Lower leg skin (tissue), 4 donors: ENCODE measurements at places on chromosomes 13 and 19. TPM values are rescaled to one million over a fixed set of nuclear protein-coding genes. Genes with fewer than 3 reads are reported as not detected.

DNA sequence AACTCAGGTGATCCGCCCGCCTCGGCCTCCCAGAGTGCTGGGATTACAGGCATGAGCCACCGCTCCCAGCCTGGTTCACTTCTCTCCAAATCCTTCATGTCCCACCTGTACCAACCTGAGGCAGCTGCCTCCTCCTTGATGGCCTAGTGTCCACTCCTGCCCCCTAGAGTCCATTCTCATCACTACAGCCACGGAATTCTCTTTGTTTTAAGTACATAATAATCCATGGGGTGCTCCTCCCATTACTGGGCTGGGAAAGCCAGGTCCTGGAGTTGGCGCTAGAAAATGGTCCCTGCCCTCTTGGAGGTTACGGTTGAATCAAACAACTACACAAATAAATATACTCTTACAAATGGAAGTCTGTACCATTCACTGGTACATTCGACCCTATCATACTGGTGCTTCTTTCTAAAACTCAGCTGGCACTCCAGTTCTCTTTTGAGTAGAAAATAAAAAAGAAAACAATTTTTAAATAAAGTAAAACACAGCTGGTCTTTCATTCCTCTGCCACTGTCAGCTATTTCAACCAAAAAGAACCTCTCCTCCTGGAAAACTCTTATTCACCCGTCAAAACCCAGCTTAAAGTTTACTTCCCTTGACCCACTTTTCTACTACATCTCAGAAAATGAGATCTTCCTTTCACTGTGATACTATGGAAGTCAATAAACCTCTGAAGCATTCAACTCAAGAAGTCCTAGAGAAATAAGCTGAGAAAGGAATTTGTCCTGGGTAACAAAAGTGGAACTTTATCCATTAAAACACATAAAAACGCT is 22.4 kb upstream of the ARHGEF18 start:
- DNase-seq = no peak

- DNase-seq = no peak
These were observed 57.1 kb upstream of the RANBP3 start for GRCh38 chr19:6035026-6035425.

NLRP7 gene
- not detected for total RNA-seq

GRCh38 chr19:2055931-2056836 is 5.1 kb upstream of the MKNK2 start:
- peak; percentile 68 for DNase-seq

GRCh38 chr13:68719815-68720214 is 1387.8 kb upstream of the ATXN8OS start:
- DNase-seq = no peak

DNA sequence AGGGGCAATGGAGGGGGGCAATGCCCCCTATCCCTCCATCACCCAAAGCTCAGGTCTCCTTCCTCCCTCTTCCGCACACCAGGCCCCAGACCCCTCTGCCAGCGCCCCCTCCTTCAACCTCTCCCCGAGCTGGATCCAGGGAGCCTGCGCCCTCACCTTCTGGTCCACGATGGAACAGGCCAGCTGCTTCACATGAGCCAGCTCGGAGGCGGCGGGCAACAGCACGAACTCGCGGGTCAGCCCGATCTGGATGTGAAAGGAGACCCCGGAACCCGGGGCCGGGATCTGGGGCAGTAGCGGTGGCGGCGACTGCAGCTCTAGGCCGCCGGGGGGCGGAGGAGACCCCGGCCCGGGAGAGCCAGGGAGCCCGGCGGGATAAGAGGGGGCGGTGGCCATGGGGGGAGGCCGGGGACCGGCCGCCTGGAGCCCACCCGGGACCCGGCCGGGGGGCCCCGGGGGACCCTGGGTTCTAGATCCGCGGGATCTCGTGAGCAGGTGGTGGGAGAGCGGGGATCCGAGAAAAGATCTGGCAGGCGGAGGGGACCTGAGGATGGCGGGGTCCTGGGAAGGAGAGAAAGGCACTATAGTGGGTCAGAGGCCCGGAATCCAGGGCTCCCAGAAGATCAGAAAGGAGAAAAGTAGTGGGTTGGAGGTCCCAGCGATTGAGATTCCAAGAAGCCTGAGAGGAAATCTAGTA is 791 bp downstream of the PRKD2 start:
- no peak for DNase-seq

SMAD9 gene
- total RNA-seq = 2.6 TPM

DNA sequence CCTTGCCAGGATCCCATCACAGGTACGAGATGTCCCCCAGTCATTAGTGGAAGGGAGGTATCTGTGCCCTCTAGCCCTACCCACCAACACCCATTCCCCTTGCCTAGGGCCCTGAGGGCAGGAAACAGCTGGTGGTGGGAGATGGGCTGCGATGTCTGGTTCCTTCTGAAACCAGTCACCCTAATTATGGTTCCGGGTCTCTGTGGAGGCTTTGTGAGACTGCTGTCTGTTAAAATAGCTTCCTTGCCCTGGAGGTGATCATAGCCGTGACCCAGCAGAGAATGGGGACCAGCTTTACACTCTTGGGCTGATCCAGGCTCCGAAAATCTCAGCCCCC is 5.5 kb downstream of the ALDH16A1 start:
- no peak for DNase-seq

- DNase-seq = no peak
These were observed 15.2 kb downstream of the SAE1 start for GRCh38 chr19:47145639-47146486.

NFIX gene
- 177 TPM for total RNA-seq

DNA sequence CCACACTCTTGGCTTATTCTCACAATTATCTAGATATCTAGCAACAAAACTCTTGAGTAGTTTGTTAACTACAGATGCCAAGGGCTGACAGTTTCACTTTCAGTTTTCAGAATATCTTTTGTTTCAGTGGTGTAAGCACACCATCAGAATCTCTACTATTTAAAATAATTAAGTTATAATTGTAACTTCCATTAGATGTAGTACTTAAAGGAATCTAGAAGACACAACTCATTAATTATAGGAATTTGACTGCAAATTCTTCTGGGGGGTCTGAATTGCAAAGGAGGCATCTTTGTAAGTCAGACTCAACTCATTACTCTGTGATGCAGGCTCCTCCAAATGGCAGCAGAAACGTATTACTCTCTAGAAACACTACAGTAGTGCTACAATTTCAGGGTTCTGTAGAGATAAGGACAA is 44.9 kb upstream of the USPL1 start:
- no peak for DNase-seq

- no peak for DNase-seq
These were observed 5.5 kb upstream of the SERTM1 start for GRCh38 chr13:36668316-36668715.

DNA sequence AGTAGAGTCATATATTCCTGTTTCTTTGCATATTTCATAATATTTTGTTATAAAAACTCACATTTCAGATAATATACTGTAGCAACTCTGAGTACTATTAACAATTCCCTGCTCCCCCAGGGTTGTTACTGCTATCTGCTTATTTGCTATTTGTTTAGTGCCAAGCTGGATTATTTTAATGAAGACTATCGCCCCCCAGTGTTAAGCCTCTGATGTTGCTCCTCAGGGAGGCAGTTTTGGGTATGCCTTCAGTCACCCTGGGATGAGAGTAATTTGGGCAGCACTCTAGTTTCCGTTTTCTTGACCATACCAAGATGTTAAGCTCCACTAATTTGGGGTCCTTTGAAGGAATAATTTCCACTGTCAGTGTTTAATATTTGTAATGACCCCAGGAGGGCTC is 46.0 kb downstream of the MICU2 start:
- no peak for DNase-seq

DNA sequence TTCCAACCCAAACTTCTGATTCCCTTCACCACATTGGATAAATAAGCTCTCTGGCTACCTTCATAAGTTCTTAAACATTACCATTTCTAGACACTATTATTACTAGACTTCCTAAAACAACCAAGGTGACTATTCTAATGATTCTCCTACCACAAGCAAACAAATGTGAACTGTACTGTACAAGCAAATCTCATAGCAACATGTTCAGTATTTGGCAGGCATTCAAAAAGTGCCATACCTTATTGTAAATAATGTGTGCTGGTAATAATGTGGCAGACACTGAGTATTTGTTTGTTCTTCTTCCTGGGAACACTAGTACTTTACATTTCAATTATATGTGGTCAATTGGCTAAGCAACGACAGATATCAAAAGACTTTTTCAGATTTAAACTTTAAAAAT is 986.0 kb upstream of the SPRY2 start:
- DNase-seq = no peak

DNA sequence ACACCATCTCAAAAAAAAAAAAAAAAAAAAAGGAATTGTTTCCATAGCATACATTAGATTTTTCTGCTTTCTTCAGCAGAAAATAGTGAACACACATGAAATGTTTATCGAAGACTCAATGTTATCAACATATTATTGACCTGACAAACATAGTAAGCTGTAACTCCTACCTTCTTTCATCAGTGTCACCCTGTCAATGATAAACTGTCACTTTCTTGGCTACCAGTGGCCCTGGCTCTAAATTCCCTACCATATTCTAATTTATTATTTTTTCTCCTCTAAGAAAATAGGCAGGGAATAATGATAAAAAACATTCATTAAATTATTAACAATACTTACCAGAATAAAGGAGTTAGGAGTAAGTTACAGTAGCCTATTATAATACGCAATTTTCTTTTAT is 127.3 kb upstream of the KLHL1 start:
- no peak for DNase-seq

UNC13A gene
- total RNA-seq = not detected

COL4A2 gene
- 59.8 TPM for total RNA-seq

RFPL4A gene
- not detected for total RNA-seq

GRCh38 chr13:69866555-69866954 is 241.1 kb upstream of the ATXN8OS start:
- no peak for DNase-seq
